ENCODE measurements at places on chromosomes 3 and 15.

GRCh38 chr3:39849992-39850715 is 40.7 kb downstream of the MYRIP start:
- DNase-seq = no peak

- no peak for DNase-seq
These were observed 11.6 kb upstream of the MUC4 start for GRCh38 chr3:195823280-195823679.

DNA sequence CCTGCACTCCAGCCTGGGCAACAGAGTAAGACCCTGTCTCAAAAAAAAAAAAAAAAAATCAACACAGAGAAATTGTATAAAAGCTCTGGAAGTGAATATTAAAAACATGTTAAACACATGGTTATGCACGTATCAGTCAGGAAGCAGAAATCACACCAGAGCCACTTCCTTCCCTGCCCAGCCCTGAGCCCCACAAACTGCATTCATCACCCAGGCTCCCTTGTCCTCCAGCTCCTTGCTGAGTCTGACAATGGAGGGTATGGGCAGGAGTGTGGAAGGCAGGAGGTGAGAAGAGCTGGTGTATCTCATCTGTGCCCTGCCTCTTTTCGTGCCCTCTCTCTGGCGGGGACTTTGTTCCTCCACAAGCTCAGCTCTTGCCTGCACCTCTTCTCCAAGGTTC is 12.1 kb upstream of the LOXL1 start:
- no peak for DNase-seq

DNA sequence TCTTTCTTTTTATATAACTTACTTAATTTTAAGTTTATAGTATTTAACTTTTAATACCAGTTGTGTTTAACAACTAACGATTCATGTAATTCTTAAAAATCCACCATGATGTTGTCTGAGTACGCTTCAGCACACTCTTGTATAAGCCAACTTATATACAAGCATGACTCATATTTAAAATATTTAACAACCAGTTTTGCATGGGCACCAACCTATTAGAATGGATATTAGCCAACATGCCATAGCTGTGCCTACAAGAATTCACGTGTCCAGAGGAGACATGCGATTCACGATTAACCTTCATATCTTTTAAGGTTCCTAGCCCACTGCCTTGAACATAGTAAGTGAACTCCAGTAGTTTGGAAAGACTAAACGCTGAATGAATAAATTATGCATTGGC is 1023.2 kb downstream of the TBL1XR1 start:
- no peak for DNase-seq

DNA sequence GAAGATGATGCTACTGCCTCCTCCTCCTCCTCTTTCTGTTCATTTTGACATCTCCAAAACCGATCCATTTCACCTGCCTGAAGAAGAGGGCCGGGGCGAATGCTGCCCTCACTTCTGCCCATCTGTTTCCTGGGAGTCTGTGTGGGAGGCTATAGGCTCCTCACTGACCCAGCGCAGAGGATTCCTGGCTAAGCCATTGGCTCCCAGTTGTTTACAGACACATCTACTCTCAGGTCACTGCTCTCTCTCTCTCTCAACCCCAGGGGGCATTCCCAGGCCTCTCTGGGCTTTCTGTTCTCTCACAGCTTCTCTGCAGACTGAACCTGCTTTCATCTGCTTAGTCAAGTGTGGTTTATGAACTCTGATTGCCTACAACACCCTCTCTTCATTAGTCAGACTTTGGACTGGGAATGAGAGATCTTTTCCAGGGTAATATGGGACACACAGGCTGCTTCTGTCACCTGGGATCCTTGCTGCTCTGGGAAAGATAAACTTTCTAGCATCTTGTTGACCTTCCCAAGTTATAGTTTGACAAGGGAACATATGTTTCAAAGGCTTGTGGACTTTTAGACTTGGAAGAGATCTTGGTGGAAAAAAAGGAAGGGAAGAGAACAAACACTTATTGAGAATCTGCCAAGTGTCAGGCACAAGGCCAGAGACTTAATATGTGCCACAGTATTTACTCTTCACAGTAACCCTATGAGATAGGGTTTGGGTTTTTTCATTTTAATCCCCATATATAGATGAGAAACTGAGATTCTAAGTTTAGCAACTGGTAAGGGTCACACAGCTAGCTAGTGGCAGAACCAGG is 30.2 kb upstream of the USP3 start:
- no peak for DNase-seq

DNA sequence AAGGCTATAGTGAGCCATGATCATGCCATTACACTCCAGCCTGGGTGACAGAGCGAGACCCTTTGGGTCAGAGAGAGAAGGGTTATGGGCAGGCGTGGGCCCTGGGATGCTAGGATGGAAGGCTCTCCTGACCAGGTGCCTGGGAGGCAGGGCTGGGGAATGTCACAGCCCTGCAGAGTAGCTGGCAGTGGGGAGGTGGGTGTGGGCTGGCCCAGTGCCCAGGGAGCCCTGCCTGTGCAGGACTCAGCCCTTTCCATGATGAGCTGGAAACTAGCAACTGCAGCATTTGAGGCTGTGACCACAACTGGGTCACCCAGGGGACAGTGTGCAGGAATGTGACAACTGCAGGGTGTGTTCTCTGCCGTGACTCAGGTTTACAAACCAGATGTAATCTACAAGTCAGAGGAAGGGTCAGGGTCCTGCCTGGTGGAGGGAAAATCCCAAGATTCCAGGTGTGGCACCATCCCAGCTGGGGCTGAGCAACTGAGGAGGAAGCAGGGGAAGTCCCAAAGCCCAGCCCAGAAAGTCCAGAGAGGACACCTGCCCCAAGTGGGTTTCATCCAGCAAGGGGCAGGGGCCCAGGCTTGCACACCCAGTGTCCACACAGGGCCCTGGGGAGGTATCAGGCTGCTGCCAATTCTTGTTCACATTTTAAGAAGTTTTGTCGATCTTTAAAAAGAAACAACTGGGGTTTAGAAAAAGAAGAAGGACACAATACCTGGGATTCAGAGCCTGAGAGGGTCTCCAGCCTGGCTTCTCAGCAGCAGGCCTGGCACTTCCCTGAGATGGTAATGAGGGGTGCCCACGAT is 45.5 kb downstream of the SLC28A1 start:
- DNase-seq = no peak

DNA sequence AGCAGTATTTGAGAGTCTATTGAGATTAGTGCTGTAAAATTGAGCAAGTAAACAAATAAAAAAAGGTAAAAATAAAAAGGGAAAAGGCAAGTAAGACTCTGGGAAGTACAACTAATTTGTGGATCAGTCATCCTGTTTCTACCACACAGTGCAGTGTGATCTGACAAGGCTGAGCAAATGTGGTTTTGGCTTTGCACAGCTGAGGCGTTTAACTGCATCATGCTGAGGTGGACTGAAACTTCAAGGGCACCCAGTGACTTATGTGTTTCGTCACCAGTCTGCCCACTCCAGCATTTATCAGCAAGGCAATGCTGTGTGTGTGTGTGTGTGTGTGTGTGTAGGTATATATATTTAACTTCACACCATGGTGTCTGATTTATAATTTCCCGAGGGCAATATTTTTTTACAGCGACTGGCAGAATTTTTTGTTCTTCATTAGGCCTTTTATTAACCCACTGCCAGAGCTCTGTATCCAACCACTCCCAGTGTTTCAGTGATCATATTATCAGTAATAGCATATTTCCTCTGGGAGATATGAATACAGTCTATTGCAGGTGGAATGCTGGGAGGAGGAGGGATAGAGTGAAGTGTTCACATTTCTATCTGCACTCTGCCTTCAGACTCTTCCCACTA is 131.5 kb upstream of the SATB1 start:
- no peak for DNase-seq

DNA sequence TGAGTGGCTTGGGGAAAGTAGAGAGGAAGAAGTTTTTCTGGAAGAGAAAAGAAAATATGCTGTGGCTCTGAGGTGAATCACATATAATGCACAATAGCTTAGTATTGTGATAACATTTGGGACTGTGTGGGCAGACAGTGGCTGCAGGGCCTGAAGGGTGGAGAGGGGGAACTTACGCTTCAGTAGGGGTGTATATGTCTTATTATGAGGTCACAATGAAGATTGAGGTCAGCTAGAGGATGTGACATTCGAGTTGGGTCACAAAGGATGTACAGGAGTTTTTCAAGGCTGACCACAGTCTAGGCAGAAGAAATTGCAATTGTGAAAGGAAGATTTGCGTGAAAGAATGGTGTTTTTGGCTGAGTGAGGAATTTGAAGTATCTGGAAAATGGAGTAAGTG is 414.8 kb downstream of the LPP start:
- DNase-seq = no peak

- no peak for DNase-seq
These were observed 33.5 kb downstream of the ALS2CL start for GRCh38 chr3:46660003-46660402.

GRCh38 chr15:96393209-96393513 is 62.7 kb downstream of the NR2F2 start:
- no peak for DNase-seq

DNA sequence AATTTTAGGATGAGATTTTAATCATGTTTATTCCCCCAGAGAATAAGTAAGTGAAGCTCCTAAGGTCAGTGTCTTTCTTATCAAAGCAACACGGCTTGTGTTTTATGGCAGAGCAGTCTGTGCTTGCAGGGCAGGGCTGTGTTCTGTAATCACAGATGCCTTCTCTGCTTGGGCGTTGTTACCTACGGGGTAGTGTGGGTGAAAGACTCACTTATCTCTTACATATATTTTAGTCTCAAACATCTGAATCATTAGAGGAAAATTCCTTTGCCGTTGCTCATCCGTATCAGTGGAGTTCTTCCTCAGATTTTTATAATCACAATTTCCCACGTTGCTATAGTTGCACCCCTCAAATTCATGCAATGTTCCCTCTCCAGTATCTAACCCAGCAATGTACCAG is 271.7 kb upstream of the MEIS2 start:
- no peak for DNase-seq

- no peak for DNase-seq
These were observed 33.4 kb upstream of the CTDSPL2 start for GRCh38 chr15:44394062-44394461.
